Fibroblast of lung (primary cell): ENCODE measurements at places on chromosomes 16 and 17.

- DNase-seq: no peak
These were observed 86.0 kb upstream of the KIF2B start for GRCh38 chr17:53736516-53737240.

DNA sequence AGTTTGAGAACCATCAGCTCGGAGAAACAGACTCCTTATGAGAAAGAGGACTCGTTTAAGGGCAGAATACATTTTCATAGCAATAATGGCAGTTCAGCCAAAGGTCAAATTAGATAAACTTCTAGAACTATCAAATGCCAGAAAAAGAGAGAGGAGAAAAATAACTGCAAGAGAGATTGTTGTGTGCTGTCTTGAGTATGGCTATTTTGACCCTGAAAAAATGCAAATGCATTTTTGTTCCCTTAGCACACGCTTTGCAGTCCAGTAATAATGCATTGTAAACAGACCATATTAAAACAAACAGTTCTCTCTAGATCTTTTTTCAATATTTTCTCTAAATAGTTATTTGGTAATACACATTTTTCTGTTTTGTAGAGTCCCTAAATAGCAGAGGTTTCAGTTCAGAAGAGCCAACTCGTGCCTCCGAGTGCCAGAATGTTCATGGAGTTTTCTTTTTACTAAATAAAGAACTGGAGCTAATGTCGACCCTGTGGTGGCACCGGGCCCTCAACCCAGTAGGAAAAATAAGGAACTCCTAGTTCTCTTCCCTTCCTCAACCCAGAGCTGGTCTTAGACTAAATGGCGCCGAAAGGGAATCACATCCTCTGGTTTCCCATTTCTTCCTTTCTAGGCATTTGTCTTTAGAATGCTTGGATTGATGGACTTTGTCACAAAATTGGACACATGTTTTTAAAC lies 298.0 kb downstream of the MAP2K4 start:
- no peak for DNase-seq

DNA sequence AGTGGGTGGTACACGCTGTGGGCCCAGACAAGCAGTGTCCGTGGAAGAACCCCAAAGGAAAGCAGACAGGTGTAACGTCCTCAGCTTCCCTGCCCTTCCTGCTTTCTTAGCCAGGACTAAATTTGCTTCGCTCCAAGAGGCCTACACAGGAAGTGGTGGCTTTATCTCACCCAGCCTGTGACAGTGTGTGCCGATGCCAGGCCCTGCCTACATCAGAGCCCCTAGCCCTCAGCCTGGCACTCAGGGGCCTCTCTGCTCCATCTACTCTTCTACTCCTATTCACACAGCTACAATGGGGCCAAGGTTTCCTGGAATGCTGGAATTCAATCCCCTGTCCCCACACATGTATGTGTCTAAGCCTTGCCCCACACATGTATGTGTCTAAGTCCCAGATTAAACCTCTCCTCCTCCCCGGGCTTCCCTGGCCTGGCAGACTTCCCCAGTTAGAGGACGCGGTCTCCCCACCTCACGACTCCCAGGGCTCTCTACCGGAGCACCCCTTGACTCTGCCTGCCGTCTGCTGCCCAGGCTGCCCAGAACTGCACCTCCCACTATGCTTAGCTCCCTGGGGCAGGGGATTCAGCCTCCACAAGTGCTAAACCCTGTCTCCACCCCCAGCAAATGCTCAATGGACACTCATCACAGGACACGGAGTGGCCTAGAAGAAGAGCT lies 8.2 kb downstream of the PGAP3 start:
- no peak for DNase-seq

- DNase-seq: peak; percentile 62
These were observed 115.2 kb downstream of the COPRS start for GRCh38 chr17:31743797-31744196.

DNA sequence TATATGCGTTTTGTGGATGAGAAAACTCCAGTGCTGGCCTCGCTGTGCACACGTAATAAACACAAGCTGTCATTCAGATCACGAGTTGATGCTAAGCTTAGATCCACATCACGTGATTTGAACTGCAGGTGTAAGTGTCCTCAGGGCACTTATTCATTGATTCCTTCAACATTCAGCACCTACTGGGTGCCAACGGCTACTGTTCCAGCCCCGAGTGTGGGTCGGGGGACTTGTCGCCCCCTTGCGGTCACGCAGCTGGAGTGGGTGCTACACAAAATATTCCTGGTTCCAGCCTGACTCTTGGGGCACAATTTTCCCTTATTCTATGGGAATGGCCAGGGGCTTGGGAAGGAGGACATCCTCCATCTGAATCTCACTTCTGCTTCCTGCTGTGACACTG lies 29.9 kb upstream of the GINS2 start:
- DNase-seq: no peak
